ENCODE measurements at places on chromosomes 12 and 14.

DNA sequence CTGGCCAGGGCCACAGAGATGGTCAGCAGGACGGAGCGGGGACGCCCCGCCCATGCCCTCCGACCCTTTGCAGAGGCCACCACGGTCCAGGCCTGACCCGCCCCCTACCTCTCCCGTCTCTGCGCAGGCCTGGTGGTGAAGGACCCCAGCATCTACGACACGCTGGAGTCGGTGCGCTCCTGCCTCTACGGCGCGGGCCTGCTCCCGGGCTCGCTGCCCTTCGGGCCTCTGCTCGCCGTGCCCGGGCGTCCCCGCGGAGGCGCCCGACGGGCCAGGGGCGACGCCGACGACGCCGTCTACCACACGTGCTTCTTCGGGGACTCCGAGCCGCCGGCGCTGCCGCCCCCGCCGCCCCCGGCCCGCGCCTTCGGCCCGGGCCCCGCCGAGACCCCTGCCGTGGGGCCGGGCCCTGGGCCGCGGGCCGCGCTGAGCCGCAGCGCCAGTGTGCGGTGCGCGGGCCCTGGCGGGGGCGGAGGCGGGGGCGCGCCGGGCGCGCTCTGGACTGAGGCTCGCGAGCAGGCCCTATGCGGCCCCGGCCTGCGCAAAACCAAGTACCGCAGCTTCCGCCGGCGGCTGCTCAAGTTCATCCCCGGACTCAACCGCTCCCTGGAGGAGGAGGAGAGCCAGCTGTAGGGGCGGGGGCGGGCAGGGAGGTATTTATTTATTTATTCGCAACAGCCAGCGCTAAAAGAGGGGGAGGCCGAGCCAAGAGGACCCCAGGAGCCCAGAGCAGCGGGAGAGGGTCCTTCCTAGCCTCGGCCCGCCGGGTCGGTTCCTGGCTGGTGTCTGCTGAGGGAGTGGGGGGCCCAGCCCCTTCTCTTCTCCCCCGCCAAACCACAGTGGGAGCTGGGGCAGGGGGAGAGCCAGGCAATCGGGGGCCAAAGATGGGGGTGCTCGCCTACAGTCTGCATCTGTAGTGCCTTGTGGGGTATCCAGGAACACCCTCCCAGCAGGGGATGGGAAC, 8.1 kb downstream of the TAMALIN start:
- DNase-seq = no peak

DNA sequence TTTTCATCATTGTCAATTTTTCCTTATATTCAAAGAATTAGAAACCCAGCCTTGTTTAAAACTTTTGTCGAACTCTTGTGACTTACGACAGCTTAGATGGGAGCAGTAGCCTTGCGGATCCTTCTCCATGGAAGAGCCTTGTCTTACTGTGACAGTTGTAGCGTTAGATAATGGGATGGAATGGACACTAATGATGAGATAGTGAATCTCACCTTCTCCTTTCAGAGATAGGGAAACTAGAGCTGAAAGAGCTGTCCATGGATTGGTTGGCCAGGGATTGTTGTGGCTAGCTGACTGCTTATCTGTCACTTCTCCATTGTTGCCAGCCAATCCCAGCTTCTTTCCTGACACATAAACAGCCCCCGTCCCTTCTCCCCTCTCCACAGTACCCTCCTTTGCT, 59.4 kb downstream of the BHLHE41 start:
- DNase-seq = no peak

- DNase-seq = no peak
Observed at GRCh38 chr12:53944209-53944608, 5.6 kb downstream of the HOXC13 start.

DNA sequence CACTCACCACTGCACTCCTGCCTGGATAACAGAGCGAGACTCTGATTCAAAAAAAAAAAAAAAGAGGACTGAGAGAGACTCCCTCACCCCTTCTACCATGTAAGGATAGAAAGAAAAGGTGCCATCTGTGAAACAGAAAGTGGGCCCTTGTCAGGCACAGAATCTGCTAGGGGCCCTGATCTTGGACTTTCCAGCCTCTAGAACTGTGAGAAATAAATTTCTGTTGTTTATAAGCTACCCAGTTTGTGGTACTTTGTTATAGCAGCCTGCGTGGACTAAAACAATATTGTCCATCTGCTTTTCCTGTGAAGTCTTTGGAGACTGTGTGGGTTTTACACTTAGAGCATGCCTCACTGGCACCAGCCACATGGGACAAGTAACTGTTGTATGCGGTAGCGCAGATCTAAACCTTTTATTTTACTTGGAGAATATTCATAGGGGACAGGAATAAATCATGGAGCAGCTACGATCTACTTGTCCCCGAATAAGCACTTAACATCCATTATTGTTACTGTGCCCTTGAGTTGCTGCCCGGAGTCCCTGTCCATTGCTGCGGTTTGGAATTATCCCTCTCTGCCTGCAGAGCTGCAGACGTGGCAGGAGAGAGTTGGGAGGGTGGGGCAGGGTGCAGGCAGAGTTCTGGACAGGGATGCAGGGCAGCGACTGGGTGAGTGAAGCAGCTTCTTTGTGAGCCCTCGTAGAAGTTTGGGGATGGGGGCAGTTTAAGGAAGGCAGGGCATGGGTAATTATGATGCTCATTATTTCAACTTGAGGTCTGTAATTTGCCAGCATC, 52.4 kb upstream of the STON2 start:
- DNase-seq = no peak

- DNase-seq = no peak
Observed at GRCh38 chr12:64696080-64696741, 63.0 kb downstream of the GNS start.

DNA sequence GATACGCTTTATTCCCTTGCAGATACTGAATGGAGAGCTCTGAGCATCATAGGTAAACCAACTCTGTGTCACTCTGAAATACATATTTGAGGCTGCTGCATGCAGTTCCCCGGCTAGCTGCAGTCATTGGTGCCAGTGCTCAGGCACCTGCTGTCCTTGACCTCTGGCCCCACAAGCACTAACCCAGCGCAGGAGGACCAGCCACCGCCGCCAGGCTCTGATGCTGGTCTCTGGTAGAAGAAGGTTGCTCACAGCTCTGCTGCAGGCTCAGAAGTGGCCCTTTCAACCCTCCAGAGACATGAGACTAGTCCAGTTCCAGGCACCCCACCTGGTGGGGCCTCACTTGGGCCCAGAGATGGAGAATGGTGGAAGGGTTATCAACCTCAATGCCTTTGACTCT, 34.5 kb upstream of the PTPRB start:
- DNase-seq = no peak

DNA sequence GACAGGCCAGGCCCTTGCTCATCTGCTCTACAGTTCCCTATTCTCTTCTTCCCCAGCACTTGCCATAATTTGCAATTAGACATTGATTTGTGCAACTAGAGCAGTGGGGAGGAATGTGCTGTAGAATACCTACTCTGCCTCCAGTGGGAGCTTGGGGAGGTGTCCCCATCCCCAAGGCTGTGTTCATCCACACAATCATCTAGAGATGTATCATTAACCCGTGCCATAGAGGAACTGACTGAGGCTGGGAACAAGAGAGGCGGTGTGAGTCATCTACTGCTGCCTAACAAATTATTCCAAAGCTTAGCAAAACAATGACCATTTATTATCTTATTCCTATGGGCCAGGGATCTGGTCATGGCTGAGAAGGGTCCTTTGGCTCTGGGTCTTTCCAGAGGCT, 5.1 kb upstream of the OTUB2 start:
- no peak for DNase-seq

- DNase-seq = no peak
Observed at GRCh38 chr14:69131176-69131575, 21.7 kb downstream of the DCAF5 start.

DNA sequence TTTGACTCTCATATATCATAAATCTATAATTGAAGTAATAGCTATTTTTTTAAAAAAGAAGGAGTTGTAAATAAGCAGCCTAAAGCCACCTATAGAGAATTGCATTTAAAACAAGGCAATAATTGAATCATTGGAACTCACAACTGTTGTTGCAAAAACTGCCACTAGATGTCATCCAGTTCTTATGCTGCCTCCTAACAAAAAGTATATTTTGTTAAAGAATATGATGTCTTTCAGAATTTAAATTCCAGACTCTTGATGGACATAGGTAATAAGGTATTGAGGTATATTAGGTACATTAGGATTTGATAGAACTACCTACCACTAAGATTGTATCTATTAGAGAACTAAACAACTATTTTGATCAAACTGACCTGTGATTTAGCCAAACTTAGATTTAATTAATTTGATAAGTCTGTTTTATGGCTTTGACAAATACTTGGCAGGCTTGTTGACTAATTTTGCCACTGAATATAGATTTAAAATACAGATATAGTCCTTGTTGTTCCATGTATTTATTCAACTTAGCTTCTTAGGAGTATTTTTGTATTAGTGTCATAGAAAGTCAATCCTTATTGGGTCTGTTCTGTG, 401.4 kb downstream of the RPL10L start:
- DNase-seq = no peak

DNA sequence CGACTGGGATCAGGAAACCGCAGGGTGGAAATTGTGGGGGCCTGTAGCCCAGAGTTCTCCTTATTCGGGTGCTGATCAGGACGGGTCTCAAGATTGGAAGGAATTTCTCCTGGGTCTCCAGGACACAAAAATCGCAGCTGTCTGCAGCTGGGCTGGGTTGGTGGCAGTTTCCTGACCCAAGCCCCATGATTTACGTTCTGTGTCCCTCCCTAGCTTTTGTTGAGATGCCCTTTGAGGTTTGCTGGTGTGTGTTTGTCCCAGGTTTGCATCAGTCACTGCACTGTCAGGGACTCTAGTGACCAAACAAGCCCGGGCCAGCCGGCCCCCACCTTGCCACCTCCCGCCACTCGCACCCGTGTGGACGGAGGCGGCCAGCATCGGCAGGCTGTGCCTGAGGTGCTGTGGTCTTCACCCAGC, 89.5 kb downstream of the FBXL14 start:
- no peak for DNase-seq

DNA sequence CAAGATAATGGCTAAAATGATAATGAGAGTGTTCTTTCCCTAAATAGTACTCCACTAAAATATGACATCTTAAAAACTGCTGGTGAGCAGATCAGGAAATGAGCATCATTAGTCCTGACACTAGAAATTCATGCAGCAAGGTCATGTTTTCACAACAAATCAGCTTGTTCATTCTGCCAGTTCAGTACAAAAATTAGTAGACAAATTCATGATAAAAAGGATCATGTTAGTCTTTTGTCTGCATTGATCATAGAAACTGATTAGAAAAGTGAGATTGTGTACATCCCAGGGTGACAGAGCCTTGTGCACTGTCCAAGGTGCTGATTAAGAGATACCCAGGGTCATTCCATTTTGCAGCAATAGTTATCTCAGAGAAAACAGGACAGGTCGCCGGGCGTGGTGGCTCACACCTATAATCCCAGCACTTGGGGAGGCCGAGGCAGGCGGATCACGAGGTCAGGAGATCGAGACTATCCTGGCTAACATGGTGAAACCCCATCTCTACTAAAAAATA, 163.6 kb downstream of the RIMBP2 start:
- no peak for DNase-seq

DNA sequence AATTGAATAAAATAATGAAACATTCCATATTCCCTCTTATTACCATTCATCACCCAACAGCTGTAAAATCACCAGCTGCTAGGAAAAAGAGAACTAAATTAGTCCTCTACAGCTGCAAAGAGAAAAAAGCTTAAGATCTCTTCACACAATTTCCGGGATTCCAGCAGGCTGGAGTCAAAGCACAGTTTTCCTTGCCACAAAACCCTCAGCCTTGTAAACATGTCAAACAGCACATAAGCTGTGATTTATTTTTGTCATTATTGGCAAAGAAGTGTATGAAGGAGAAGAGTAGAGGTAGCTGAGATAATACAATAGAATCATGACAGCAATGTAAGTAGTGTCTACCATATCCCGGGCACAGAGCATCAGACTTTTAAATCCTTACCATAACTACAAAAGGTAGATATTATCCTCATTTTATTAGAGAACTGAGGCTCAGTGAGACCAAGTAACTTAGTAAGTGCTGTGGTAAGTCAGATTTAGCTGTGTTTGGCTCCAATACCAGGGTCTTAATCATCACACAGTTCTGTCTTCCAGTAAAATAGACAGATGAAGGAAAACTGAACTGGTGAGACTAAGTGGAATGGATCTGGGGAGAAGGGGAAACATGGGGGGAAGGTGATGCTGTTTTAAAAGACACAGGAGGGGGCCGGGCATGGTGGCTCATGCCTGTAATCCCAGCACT, 57.3 kb downstream of the NTN4 start:
- no peak for DNase-seq

DNA sequence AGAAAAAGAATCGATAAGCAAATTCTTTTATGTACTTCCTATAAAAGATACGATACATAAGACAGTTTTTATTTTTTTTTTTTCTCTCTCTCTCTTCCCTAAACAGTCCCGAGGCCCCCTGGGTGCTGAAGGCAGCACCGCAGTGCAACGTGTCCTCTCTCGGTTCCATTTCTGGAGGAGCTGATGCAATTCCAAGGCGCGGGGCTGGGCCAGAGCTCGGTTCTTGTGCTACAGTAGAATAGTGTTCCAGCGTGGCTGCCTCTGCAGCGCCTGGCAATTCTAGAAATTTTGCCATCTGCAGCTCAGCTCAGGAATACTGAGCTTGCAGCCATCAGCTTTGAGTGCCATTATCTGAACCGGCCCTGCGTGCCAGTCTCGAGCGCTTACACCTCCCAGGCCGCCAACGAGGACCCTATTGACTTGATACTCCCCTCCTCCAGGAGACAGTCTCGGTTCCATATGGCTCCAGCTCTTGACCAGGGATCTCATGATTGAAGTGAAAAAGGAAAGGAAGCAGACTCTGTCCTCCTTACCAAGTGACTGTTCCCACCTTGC, 630 bp downstream of the ALDH1L2 start:
- DNase-seq = no peak

- DNase-seq = no peak
Observed at GRCh38 chr14:31834616-31835015, 242.5 kb upstream of the ARHGAP5 start.

DNA sequence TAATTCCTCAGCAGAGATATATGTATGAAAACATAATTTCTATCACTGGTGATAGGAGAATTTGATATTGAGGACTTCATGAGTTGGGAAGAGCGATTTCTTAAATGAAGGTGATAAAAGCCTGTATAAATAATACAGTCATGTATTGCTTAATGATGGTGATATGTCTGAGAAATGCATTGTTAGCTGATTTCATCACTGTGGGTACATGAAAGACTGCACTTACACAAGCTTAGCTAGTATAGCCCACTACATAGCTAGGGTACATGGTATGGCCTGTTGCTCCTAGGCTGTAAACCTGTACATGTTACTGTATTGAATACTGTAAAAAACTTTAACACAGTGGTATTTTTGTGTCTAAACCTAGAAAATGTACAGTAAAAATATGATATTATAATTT, 63.4 kb downstream of the ANO4 start:
- DNase-seq = no peak

GRCh38 chr12:5499566-5500330, 67.8 kb downstream of the NTF3 start:
- DNase-seq = no peak

- DNase-seq = no peak
Observed at GRCh38 chr12:58934528-58934927, 14.2 kb upstream of the LRIG3 start.

- no peak for DNase-seq
Observed at GRCh38 chr12:29023436-29024076, 125.5 kb upstream of the FAR2 start.
